ENCODE measurements at places on chromosomes 6 and 20.

DNA sequence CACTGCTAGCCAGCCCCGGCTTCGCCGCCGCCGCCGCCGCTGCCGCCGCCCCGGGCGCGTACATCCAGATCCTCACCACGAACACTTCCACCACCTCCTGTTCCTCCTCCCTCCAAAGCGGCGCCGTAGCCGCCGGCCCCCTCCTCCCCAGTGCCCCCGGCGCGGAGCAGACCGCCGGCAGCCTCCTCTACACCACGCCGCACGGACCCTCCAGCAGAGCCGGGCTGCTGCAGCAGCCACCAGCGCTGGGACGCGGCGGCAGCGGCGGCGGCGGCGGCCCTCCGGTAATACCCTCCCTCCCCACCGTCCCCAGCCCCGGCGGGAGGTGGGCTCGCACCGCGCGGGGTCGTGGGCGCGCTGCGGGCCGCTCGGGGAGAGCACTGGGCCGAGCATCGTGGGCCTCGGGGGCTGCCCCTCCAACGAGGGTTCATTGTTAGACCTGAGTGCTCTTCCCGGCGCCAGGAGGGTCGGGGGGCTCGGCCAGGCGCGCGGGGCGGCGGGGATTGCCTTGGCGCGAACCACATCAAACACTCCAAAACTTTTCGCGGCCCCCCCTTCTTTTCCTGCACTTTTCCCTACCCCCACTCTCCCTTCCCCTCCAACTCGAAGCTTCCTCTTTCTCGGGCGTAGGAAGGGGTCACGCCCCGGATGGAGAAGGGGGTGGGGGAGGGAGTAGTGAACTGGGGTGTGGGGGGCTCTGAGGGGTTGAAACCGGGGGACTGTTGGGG, 827 bp downstream of the E2F3 start:
- no peak for DNase-seq

- DNase-seq = no peak
Measured at GRCh38 chr20:53079261-53079691, 107.1 kb downstream of the TSHZ2 start.

DNA sequence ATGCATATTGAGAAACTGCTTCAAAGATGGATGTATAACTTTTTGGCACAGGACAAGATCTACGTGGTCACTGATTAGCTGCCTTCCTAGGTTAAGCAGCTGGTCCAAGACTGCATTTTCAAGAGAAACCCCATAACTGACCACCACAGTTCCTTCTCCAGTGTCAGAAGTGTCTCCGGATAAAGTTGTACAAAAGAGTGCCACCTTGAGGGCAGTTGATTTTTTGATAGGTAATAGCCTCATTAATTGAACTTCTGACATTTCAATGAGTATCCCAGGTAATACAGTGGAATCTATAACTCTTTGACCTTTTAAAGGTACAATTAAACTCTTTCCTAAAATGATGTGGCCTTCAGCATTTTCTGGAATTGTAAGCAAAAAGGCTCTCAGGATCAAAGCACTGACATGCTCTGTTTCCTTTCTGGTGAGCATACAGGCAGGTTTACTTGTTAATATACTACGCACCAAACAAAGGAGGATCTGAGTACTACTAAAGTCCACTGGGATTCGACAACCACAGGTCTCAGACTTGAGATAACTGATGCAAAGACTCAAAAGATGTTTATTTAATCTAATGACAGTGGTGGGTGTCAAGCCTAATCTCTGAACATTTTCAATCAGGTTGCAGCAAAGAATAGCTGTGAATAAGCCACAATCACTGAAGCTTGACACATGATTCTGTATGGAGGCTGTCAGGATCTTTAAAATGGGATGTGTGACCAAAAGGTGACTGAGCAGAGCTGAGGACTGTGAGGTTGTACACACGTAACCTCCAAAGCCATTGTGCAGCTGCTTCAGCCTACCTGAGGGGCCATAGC, 21.2 kb downstream of the MKKS start:
- peak; percentile 23 for DNase-seq

DNA sequence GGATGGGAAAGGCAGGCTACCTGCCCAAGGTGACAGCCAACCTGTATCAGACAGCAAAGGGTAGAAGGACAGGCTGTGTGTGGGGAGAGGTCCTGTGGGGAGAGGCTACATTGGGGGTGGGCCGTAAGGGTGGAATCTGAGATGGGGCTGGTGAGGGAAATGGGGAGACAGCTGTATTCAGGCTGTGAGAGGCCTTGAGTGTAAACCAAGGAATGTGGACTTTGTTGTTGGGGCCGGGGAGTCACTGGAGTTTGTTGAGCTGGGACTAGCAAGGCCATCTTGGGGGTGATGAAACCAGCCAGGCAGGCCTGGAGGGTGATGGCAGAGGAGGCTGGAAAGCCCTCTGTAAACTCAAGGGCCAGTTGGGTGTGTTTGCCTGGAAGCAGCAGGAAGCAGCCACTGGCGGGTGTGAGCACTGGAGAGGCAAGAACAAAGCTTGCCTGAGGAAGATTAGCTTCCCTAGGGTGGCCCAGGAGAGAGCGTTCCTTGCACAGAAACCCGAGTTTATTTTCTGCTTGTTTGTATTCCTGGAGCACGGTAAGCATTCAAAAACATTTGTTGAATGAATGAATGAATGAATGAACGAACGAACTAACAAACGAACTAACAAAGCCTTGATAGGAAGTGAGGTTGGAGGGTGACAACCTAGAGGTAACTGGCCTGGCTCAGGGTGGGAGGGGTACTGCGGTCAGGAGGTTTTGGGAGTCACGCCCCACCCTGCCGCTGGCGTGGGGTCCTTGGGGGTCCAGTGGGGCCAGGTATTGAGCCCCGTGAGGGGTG, 18.9 kb downstream of the TTBK1 start:
- DNase-seq = no peak

GRCh38 chr6:47168180-47168579, 126.0 kb upstream of the ADGRF1 start:
- peak; percentile 96 for DNase-seq
